Ammon's horn (tissue), 1 donor: ENCODE measurements at places on chromosomes 16 and 17.
A peak's percentile ranks its signal among the peaks of the same experiment; 100 is the strongest.

DNA sequence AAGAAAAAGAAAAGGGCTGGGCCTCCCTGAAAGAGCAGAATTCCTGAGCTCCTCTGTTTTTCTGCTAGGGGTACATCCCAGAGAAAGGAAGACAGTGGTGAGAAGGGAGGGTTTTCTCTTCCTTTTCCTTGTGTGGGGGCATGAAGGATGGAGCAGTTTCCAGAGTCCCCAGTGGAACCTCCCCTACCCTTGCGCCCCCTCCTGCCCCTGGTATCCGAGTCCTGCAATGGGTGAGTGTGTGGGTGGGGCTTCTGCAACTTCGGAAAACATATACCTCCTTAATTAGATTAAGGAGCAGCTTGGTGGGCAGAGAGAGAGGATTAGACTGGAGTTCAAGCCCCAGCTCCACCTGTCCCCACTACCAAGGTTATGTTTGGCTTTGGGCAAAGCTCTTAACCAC lies 5.4 kb upstream of the GIP start:
- DNase-seq = no peak

DNA sequence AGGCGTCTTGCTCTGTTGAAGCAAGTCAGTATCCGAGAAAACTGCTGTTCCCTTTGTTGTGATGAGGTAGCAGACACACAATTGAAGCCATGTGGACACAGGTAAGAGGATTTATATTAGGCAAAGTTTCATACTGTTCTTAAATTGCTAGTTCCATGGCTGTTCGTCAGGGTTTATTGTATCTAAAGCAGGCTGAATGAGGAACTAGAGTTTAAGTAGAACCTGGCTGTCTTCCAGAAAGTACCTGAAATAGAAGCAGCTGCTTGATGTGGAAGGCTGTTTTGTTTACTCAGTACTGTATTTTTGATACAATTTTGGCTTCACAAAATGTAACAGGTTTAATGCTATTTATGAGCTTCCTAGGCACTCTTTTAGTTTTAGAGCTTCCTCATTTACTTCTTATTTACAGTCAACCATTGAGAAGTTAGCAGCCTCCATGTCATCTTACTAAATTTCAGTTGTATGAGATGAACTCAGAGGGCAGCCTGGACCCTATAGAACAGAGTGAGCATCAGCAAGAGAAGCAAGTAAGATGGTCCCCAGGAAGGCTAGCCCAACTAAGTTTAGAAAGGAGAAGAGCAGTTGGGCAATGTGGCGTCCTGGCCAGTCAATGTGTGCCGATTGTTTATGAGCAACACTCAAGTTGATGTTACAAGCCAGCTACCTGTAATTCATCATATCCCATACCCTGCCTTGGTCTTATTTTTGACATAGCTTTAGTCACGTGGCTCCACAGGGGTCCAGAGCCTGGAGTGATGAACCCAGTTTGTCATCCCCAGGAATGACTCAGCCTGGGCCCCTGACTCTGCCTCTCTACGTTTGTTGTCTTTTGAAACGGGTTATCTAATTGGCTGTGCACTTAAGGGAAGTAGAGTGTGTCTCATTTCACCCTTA lies 9.7 kb upstream of the ARL2BP start:
- DNase-seq = no peak

DNA sequence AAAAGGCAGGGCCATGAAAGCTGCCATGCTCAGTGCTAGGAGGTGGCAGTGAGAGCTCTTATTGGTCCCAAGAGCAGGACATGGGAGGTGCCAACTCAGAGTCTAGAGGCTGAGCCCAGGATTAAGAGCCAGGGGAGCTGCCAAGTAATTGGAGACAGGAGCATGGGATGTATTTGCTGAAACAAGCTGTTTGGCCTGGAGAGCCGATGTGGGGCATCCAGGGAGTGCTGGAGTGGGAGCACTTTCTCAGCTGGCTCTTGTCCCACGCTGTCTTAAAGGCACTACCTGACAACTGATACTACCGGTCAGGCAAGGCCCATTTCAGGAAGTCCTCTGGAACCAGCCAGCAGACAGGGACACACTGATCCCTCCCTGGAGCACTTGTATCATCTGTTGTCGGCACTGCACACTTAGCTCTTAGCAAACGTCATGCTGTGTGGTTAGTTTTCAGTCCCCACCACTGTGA lies 19.3 kb downstream of the ANKFN1 start:
- peak; percentile 56 for DNase-seq

- DNase-seq = no peak
These were observed 69.3 kb upstream of the MED13 start for GRCh38 chr17:62134397-62134796.

- no peak for DNase-seq
These were observed 3.7 kb downstream of the C16orf78 start for GRCh38 chr16:49377196-49377755.

GRCh38 chr17:50771991-50772785 lies 4.9 kb upstream of the ANKRD40CL start:
- DNase-seq = no peak

- no peak for DNase-seq
These were observed 602.9 kb upstream of the KIF2B start for GRCh38 chr17:53219821-53220220.

DNA sequence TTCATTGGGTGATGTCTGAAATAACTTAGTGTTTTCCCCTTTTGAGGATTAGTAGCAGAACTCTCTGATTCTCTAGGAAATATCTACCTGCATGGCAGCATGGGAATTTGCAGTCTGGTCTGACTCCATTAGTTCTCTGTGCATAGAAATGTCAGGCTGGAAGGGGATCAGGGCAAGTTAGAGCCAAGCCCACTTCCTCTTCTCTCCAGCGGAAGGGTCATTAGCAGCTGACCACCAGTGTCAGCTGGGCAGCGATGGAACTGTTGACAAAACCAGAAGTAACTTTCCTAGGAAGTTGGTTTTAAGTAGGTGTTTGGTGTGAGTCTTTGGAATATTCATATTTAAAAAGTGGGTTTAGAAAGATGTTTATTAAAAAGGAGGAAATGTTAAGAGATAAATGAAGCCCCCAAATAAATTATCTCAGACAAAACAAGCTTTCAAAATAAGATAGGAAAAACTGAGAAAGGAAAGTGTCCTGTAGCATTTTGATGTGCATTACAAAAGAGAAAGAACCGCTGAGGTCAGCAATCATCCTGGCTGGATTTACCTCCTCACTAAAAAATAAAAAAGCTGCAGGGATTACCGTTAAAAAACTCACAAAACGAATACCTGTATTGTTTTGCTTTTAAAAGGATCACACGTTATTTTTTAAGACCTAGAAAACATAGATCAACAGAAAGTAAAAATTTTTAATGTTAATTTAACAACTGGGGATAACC lies 32.4 kb upstream of the MMD start:
- DNase-seq = peak; percentile 59

DNA sequence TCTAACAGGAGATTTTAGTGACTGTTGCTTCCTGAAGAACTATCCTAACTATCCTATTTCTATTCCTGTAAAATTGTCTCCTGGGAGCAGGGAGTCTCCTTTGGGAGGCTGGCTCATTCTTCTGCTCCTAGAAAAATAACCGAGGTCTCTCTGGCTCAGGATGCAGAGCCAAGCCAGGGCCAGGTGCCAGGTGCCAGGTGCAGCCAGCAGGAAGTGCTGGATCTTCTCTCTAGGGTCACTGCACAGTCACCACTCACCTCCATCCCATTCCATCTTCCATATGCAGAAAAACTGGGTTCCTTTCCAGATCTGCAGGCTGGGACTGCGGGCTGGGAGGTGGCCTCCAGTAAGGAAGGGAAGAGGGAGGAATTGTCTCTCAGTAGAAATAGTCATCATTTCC lies 3.8 kb upstream of the TMC7 start:
- DNase-seq = no peak

DNA sequence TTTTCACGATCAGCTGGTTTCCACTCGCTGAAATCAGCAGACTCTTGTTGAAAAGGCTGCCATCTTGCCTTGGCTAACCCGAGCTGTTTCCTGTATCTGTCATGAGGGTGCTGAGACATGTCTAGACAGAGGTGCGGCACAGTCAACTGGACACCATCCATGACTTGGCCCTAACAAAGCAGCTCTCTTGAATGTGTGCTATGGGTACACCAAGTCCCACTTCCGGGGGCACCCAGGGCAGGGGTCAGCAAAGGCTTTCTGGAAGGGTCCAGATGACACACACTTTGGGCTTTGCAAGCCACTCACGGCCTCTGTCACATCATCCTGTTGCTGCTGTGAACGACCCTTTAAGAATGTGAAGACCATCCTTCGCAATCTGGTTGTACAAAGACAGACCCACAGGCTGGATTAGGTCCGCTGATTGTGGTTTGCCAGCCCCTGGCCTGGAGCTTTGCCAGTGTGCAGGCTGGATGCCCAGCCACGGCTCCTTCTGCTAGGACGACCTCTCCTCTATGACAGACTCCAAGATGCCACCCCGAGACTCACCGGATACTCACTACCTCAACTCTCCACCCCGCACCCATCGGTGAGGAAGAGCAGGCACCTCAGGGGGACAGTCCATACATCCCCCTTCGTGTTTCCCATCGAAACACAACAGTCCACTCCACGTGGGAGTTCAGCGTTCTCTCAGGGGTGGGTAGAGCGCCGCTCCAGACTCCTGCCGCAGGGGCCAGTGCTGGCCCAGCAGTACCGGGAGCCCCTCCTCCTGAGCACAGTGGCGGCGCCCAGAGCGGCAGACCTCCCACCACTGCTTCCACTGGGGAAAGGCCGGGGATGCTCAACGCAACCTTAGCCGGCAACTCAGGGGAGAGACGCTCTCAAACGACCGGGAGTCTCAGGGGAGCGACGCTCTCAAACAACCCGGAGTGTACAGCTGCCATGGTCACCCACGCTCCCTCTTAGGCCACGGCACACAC lies 123.5 kb downstream of the ANKRD11 start:
- DNase-seq = no peak

- DNase-seq = no peak
These were observed 29.6 kb downstream of the NLK start for GRCh38 chr17:28071891-28072606.

GRCh38 chr17:1571341-1571704 lies 8.7 kb upstream of the PITPNA start:
- no peak for DNase-seq
